NCI-H1930 (cell line): ENCODE measurements at places on chromosomes 6 and 20.
A peak's percentile ranks its signal among the peaks of the same experiment; 100 is the strongest.

- DNase-seq, result no peak
Measured at GRCh38 chr20:50911030-50911429, 20.2 kb downstream of the ADNP start.

DNA sequence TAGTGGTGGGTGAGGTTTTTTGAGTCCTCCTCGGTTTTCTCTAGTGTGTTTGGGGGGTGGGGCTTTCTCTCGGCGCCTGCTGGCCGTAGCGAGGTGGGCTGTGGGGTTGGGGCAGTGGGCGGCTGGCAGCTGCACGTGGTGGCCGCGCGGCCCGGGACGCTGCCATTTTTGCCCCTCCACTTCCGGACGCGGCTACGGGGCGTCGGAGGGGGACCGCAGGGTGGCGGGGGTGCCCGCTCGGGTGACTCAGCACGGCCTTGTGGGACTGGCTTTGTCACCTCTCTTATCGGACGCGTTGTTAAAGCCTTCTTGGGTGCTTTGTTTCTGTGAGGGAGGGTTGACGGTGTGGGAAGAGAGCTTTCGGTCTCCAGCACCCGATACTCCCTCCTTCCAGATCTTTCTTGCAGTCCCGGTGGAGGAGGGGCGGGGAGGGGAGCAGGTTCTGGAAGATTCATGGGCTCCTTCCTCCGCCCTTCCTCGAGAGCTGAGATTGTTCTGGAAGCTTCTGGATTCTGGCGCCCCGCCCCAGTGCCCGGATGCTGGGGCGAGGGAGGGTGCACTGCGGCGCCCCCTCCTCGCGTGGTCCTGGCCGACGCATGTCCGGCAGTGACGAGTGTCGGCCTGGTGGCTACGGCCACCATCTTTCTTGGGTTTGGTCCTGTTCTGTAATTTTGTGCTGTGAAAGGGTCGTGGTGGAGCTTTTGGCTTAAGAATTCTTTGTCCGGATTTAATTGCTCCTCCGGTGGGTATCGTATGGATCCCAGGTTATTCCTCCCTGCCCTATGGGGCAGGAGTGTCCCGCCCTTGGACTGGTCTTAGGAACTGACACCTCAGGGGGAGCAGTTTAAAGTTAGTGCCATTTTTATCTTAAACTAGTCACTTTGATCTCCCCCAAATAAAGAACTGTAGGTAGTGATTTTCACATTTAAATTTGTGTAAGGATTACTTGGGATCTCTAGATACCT is 719 bp downstream of the HSP90AB1 start:
- DNase-seq, result peak; percentile 44

DNA sequence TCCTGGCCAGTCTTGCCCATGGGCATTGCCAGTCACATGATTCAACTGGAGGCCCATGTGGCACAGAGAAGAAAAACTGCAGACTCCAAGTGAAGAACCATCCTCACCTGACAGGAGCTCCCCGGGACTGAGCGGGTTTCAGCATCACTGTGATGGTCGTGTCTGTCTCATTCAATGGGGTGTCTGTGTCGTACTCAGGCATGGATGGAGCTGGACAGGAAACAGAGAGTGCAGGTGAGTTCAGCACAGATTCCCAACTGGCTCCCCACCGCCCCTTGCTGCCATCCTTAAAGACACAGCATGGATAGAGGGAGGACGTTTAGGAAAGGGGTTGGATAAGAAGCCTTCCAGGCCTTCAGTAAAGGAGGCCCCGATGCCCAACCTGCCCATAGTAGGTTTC is 732.3 kb upstream of the CHD6 start:
- DNase-seq, result no peak

DNA sequence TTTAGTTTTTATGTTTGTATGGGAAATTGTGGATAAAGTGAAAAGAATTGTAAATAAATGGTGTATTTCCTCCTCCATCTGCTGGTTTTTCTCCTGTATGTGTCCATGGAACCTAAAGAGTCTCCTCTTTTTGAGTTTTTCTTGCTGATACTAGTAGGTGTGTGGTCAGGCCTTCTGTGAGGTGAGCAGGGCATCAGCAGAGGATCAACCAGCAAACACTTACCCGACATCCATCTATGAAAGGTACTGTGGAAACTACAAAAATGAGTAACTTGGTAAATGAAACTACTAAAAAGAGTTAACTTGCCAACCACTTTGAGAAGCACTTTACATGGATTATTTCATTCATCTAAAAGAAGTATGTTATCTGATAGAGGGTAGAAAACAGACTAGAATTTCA is 20.9 kb upstream of the RNF8 start:
- DNase-seq, result no peak

GRCh38 chr20:17941087-17941825 is 27.3 kb downstream of the SNX5 start:
- no peak for DNase-seq

GRCh38 chr6:124002377-124003081 is 198.9 kb downstream of the NKAIN2 start:
- no peak for DNase-seq
